ENCODE measurements at places on chromosomes 7 and 10.

DNA sequence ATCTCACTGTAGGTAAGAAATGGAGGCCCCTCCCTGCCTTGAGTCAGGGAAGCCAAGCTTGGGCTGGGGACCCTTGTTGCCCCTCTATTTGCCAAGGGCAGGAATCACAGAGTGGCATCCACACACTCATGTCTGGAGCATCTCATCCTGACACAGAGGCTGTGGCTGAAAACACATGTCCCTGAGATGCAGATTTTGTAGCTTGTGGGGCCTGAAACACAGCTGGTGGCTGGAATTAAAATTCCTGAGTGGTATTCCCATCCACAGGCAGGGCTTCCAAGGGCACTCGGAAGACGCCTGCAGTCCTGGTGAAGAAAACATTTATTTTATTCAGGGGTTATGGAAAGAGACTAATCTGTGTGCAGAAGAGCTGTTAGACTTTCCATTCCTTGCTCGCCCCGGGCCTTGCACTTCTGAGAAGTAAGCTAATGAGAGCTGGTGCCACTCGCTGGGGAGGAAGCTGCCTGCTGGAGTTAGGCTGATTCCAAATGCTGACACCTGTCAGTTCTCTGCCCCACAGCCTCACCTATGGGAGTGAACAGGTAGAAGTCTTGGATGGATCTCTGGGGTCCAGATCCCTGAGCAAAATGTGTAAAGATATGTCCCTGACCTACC lies 36.0 kb downstream of the C10orf120 start:
- DNase-seq: no peak

GRCh38 chr7:101816595-101817470 lies 593 bp upstream of the CUX1 start:
- DNase-seq: no peak

- no peak for DNase-seq
These were observed 266.0 kb downstream of the USP6NL start for GRCh38 chr10:11345224-11346054.

- DNase-seq: no peak
These were observed 868 bp downstream of the MYO1G start for GRCh38 chr7:44977959-44978335.

- DNase-seq: no peak
These were observed 4.6 kb downstream of the USP54 start for GRCh38 chr10:73586583-73586984.

Data from NCI-H1436 treated with DMSO at 0.1 percent for 48 hours (cell line).